ENCODE measurements at places on chromosomes 7 and 10. TPM values are rescaled to one million over a fixed set of nuclear protein-coding genes. Genes with fewer than 3 reads are reported as not detected.

The DKK1 gene
- 2.7 TPM for polyA plus RNA-seq

The TMEM229A gene
- polyA plus RNA-seq = 1.0 TPM

GRCh38 chr7:2203766-2204300 is 28.9 kb downstream of the MAD1L1 start:
- DNase-seq = no peak

DNA sequence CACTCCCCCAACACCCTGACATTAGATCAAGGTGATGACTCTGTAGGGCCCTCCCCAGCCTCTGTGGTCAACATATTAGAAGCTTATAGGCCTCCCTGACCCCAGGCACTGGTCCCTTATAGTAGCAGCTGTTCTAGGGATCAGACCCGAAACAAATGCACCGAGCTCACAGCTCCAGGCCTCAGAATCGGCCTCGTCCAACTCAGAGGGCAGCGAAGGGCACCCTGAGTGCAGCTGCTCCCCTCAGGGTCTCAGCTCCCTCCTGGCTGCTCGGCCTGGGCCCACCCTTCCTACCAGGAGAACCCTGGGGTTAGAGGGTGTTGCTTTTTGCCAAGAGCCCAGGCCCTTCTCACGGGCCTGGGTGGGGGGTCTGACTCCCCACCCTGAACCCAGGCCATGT is 5.0 kb downstream of the ECHS1 start:
- DNase-seq = no peak

DNA sequence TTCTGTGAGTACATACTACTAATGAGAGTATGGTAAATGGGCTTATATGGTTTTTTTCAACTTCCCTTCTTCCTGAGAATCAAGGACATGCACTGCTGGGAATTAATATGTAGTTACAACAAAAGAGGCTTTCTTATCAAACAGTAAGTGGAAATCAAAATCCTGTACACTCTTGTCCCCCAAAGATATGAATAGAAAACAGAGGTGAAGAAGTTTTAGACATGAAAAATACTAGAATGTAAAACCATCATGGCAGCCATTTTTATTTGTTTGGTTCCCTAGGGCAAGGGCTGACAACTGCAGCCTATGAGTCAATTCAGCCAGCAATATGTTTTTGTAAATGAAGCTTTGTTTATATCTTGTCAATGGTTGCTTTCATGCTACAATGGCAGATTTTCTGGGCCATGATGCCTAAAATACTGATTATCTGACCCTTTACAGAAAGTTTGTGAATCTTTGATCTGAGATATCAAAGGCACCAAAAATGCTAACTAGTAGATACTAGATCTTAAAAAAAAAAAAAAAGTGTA is 422.4 kb downstream of the PARD3 start:
- DNase-seq = no peak

DNA sequence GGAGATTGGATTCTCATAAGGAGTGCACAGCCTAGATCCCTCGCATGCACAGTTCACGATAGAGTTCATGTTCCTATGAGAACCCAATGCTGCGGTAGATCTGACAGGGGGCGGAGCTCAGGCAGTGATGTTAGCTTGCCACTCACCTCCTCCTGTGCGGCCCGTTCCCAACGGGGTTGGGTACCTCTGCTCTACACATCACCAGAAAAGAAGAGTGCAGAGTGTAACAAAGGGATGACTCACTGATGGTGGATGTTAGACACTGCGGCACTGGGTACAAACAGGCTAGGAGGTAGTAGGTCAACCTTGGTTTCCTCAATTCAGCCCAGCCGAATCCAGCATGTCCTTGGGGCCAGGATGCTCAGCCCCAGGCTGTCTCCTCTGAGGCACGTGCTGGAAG is 66.8 kb upstream of the CHST15 start:
- no peak for DNase-seq
